ENCODE measurements at places on chromosomes 12 and 14.
A peak's percentile ranks its signal among the peaks of the same experiment; 100 is the strongest.

GRCh38 chr12:47012552-47012951 lies 66.9 kb upstream of the PCED1B start:
- DNase-seq, result no peak

- no peak for DNase-seq
Measured at GRCh38 chr12:89023936-89024335, 328.4 kb downstream of the DUSP6 start.

DNA sequence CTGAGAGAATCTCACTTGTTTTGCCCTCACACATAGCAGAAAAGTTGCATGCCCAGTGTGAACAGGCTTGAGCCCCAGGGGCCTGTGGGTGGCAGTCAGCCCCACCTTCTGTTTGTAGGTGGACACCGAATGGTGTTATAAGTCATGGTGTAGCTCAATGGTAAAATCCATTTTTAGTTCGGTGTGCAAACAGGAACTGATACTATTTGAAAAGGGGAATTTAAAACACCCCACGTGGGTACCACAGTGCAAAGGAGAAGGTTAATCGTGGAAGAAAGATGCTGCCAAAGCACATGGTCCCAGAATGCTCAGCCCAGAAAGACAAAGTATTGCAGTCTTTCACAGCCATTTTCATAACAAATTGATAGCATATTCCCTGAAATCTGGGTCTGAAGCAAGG lies 71.8 kb upstream of the GZMB start:
- DNase-seq, result no peak

DNA sequence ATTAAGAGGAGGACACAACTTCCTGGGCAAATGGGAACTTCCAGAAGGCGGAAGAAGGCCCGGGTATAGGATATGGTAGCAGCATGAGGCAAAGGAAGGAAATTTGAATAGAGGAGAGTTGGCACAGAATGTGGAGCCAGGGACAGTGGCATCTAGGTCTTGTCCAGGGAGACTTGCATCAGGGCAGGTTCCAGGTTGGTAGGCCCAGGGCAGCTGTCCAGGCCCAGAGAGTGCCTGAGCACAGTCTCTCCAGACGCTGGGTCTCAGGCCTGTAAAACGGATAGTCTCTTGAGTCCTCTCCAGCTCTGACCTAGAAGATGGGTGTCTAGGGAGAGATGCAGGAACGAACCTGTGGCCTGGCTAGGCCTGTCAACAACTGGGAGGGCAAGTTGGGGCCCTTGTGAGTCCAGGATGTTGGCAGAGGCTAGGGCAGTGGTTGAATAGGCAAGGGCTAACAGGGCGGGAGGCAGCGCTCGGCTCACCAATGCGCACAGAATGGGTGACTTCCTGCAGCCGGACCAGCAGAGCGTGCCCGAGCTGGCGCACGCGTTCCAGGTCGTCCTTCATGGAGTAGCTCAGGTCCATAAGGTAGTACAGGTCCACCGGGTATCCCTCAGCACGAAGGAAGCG lies 9.9 kb downstream of the ITGB7 start:
- no peak for DNase-seq

GRCh38 chr14:56549721-56550120 lies 29.9 kb upstream of the TMEM260 start:
- DNase-seq, result no peak

- DNase-seq, result no peak
Measured at GRCh38 chr12:65526311-65526710, 247.8 kb downstream of the MSRB3 start.

DNA sequence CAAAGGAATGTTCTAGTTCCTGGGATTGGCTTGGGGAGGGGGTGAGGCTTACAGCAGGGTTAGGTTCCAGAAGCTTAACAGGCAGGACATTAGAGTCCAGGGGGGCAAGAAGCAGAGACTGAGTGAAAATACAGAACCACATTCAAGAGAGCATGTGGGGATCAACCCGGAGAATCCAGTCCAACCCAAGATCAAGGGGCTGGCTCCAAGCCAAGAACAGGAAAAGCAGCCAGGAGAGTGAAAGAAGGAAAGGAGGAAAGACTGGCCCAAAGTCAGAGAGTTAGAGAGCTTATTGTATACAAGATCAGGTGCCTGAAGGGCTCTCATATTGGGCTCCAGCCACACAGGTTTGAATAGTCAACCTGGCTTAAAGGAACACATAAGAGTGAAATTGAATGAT lies 190.3 kb upstream of the CDKN3 start:
- no peak for DNase-seq

DNA sequence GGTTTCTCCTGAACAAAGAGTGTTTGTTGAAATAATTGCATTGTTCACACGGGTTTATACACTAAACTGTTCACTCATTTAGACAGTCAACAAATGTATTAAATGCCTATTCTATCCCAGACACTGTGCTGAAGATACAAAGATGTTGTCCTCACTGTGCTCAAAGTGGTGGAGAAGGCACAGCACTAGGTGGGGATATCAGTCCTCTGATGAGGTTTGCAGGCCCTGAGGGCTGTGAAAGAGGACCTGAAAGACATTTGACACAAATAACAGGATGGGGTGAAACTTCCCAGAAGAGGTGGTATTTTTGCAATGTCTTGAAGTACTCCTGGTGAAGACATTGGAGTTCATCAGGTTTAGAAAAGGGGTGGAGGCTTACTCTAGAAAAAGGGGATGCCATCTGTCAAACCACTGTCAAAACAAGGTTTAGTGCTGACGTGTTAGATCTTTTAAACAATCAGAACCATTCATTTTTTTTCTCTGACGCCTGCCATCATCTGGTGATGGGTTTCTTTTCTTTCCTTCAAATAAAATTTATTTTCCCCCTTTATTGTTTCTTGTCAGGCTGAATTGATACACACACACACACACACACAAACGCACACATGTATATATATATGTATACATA lies 69.5 kb downstream of the ACSS3 start:
- DNase-seq, result no peak

GRCh38 chr12:55901881-55902490 lies 25.7 kb downstream of the PYM1 start:
- DNase-seq, result no peak

GRCh38 chr14:88868558-88869159 lies 44.2 kb downstream of the TTC8 start:
- DNase-seq, result peak; percentile 34

DNA sequence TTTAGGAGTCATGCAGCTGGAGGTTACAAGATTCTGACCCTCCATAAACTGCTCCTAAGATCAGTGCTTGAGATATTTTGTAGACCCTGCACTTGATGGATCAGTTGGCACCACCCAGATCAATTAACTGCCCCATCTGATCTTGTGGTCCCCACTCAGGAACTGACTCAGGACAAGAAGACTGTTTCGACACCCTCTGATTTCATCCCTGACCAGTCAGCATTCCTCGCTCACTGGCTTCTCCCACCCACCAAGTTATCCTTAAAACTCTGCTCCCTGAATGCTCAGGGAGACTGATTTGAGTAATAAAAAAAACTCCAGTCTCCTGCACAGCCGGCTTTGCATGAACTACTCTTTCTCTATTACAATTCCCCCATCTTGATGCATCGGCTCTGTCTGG lies 360.2 kb downstream of the GALC start:
- DNase-seq, result no peak

- DNase-seq, result no peak
Measured at GRCh38 chr12:28107679-28108078, 82.6 kb upstream of the CCDC91 start.

DNA sequence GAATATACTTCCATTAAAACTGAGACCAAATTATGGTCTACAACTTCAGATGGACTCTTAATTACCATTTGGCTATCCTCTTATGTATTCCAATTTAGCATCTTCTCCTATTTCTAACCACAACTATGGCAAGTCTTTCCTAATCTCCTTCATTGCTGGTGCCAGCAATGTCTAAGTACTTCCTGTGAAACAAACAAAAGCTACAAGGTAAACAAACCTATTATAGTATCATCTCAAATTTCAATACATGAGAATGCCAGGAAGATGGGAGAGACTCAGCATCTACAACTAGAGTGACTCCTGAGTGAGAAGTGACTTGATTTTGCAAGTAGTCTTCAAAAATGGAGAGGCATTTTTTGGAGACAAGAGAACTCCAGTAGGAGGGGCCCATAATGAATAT lies 202.9 kb upstream of the ATXN7L3B start:
- DNase-seq, result no peak

GRCh38 chr12:18419311-18419710 lies 158.0 kb downstream of the PIK3C2G start:
- DNase-seq, result no peak

DNA sequence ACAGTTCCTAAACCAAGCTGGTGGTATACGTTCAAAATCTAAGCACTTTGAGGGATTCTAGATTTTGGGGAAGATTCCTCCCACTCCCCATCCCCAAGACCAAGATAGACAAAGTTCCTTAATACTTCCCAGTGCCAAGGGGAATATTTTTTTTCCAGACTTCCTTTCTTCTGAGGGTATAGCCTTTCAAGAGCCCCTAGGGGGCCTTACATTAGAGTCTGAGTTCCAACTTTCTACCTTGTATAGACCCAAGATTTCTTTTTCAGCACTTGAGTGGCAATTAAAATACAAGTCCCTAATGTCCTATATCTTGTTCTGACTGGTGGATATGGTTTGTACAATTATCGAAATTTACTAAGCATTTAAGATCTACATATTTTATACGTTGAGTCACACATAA lies 28.7 kb upstream of the SOS2 start:
- peak; percentile 7 for DNase-seq

DNA sequence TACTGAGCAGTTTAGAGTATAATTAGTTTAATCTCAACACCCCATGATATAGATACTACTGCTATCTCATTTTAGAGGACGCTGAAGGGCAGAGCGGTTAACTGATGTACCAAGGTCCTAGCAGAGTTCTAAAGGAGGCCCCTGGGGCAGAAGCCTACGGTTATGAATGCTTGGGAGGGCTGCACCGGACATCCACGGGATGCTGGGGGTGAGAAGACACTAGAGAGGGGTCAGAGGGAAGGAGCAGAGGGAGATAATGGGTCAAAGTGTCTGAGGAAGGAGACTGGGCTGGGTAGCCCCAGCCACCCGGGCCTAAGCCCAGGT lies 1.6 kb upstream of the ACTR6 start:
- no peak for DNase-seq

- peak; percentile 46 for DNase-seq
Measured at GRCh38 chr12:54460317-54460923, 13.0 kb downstream of the GTSF1 start.

GRCh38 chr12:2374092-2374906 lies 321.5 kb downstream of the CACNA1C start:
- DNase-seq, result no peak

- DNase-seq, result peak; percentile 55
Measured at GRCh38 chr14:50531595-50532501, 521 bp downstream of the MAP4K5 start.

GRCh38 chr12:30019366-30020140 lies 235.8 kb upstream of the TMTC1 start:
- no peak for DNase-seq

- no peak for DNase-seq
Measured at GRCh38 chr12:94265539-94265938, 117.2 kb downstream of the PLXNC1 start.

- no peak for DNase-seq
Measured at GRCh38 chr14:40447017-40447416, 1014.8 kb upstream of the FBXO33 start.

DNA sequence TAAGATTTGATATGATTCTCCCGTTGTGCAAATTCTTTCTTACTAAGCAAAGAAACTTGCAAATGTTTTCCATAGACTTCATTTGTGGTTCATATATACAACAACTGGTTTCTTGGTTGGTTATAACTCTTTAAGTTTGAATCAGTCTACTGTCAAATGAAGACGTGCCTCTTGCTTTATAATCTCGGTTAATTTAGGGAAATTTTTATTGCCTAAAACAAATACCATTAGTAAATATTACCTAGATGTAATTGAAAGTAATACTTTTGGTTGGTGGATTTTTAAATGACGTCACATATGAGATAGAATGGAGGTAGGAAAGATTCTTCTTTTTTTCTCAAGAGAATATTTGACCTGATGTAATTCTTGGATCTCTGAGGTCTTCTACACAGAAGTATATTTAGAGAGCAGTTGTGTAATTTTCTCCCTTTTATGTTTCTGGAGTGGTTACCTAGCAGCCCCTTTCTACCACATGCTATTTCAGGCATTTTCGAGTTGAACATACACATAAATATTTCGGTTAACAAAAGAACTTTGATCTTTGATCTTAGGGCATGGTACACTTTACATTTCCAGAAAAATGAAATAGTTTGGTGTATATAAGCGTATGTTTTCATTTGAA lies 1.7 kb downstream of the ATF7IP start:
- peak; percentile 85 for DNase-seq

DNA sequence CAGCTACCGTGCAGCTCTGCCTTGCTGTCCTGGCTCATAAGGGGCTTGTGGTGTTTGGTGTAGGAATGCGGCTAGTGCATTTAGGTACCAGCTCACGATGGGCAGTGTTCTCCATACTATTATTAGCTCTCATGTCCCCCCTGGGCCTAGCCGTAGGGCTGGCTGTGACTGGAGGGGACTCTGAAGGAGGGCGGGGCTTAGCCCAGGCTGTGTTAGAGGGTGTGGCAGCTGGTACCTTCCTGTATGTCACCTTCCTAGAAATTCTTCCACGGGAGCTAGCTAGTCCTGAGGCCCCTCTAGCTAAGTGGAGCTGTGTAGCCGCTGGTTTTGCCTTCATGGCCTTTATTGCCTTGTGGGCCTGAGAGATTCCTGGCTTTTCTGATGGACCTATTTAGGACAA lies 2.1 kb downstream of the SLC39A2 start:
- DNase-seq, result no peak

DNA sequence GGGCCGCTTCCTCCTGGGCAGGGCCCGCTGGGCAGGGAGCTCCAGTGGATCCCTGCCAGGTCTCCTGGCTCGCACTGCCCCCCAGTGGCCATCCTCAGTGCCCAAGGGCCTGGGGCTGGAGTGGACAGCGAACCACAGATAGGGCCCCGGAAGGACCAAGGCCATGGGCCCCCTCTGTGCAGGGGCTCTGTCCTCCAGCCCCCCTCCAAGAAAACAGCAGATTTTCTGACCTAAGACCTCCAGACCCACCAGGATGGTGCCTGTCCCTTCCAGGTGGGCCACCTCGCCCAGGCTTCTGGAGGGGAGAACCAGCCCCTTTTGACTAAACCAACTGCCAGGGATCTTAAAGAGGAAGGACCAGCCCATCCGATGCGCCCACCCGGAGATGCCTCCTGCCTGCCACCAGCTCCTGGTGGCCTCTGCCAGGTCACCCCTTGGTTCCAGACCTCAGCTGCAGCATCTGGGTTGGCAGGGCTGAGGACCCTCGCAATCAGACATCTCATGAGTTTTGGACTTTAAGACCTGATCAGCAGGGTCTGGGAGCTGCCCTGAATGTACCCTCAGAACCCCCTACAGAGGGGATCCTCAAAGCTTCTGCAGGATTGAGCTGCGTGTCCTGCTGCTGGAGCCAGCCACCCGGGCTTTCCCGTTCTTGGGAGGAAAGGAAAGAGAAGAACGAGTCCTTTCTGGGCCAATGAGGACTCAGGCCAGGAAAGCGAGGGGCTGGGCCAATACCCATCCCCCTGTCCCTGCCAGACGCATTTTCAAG lies 325.8 kb upstream of the DIO3 start:
- DNase-seq, result peak; percentile 45

DNA sequence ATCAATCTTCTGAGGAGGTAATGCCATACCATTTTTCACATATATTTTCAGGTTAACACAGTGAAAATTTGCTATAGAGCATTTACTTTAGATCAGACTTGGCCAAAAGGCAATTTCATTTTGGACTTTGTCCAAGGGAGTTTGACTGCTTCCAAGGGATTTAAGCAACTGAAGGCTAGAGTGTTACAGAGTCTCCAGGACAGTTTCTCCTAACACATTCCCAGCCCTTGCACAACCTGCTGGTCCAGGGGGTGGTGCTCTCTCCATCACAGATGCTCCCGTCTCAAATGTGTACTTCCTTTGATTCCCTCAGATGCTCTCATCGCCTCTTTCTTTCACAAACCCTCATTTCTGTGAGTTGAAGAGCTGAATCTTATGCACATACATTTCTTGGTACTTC lies 143.1 kb downstream of the TPH2 start:
- no peak for DNase-seq

All from OCI-M1 (cell line).